ENCODE measurements at places on chromosomes 5 and 9.

DNA sequence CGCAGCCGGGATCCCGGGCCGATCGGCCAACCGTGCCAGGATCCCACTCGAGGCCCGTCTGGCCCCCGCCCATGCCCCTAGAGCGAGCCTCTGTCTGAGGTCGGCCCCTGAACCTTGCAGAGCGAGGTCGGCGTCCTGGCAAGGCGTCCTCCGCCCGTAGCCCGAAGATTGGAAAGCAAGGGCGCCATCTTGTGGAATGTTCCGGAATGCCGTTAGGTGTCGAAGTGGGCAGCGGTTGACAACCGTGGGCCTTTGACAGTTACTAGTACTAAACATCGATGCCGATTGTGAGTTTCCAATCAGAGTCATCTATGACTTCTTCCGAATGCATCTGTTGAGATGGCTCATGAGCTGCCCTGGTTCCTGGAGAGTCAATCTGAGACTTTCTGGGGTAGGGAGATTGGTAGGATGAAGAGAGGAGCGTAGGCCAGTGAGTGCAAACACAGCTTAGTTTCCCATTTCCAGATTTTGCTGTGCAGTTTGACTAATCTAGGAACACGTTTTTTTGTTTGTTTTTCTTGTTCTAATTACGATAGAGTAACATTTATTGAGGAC lies 923 bp upstream of the PLK2 start:
- peak; percentile 89 for DNase-seq

DNA sequence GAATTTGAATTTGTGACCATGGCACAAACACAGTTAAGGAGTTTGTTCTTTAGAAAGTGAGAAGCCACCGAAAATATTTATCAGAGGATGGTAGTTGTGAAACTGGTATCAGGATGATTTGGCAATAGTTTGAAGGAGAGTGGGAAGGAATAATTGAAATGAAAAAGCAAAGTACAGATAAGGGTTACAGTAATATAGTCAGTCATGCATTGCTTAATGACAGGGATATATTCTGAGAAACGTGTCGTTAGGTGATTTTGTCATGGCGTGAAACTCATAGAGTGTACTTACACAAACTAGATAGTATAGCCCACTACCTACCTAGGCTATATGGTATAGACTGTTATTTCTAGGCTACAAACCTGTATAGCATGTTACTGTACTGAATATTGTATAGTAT lies 84.2 kb downstream of the GPBP1 start:
- DNase-seq, result no peak

- DNase-seq, result no peak
Measured at GRCh38 chr9:134597041-134597913, 44.3 kb upstream of the COL5A1 start.

GRCh38 chr5:130222573-130222972 lies 318.3 kb downstream of the CHSY3 start:
- DNase-seq, result no peak

DNA sequence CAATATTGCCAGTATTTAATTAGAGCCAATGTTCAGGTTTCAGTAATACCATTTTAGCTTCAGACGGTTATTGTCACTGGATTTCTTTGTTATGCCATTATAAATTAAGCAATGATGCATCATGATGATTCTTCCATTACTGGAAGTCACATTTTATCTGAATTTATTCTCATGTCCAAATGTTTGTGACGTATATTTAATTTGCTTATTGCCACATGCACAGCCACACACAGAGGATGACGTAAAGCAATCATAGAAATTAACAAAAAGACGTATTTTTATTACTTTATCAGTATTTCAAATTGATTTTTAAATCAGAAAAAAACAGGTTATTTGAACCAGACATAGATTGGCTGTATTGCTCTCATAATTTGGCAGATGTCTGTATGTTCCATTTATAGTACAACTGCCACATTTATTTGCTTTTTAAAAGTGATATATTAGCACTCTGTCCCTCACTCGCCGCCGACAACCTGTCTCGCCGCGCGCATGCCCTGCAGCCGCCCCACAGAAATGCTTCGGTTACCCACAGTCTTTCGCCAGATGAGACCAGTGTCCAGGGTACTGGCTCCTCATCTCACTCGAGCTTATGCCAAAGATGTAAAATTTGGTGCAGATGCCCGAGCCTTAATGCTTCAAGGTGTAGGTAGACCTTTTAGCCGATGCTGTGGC lies 970.9 kb downstream of the CDH12 start:
- DNase-seq, result no peak

DNA sequence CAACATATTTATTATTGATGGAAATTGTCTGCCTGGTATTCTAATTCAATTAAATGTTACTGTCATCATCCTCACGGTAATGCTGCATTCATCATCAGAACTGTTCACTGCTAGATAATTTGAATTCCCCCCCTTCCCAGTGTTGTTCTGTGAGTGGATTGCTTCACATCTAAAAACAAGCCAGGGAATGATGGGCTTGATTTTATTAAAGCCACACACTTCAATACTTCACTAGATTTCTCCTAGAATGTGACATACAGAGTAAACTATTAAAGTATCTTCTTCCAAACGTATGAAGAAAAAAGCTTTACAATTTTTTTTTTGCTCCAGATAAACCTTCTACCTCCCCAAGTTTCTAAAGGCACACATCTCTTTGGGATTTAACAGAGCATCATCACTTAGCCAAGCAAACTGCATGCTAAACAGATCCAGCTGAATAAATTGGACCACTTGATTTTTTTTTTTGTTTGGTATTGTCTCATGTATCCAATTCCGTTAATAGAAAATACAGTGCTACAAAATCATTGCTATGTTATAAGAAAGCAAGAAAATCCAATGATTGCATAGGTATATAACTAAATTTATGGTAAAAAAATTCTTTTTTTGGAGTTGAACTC lies 692.4 kb downstream of the MTRR start:
- DNase-seq, result no peak
